Right kidney (tissue), 9 donors: ENCODE measurements at places on chromosomes 7 and 10.

DNA sequence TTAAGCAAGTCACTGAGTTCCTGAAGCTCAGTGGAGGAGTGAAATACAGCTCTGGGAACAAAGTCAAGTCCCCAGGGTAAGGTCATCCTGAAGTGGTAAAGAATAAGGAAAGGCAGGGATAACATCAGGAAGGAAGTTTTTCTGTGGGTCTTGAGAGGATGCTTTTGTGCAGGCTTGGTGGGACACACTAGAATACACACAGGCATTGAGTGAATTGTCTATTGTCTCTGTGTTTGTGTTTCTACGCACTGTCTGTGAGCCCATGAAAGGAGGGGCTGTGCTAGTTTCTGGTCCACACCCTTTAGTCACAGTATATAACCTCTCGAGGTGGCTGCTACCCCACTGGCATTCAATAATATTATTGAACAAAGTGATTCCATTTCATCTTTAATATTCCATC, 95.8 kb upstream of the ABCB5 start:
- DNase-seq, result no peak

DNA sequence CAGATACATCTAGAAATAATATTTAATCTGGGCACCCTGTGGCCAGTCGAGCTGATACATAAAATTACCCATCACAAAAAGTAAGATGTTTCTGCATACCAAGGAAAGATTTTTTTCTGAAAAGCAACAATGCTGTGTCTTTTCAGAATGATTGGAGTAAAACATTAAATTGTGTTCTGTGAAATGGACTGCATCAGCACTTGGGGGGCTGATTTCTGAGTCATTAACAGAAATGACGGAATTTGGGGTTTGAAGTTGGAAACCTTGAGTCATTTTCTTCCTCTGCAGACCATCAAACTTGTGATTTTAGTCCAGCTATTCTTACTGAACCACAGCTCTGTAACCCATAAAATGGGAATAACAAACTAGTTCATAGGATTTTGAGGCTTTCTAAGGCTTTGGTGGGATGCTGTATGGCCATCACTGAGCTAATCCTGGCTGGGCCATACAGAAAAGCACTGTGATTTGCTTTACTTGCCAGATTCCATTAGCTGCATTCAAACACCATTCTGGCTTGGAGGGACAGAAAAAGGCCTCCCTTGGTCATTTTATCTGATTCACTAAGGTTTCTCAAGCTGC, 739.4 kb upstream of the IGFBP3 start:
- no peak for DNase-seq

DNA sequence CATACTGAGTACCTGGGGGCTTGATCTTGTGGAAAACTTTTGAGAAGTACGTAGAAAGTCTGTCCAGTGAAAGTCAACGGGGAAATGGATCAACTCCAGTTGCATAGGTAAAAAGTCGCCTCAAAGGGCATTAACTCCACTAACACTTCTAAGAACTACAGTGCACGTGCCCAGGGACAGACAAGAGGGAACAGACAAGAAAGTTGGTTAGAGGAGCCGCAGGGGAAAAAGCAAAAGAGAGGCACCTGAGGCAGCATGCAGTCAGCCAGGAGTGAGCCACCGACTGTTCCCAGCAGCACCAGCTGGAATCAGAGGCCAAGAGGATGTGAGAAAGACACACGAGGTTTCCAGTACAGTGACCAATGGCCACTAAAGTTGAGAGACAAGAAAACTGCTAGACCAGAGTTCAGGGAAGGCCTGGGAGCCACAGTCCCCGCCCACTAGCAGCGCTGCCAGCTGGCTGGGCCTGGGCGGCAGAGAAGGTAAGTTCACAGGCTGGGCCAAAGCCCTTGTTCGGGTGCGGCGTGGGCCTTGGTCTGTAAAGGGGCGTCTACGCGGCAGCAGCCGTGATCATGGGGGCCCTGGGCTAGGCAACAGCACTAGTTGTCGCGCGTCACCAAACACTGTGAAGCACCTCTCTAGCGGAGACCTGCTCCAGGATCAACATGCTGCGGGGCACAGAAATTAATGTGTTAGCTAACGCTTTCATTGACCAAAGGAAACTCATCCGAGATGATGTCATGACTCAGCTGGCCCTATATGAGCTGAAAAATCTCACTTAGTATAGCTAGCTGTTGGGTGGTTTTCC, 14.0 kb downstream of the ITGB1 start:
- no peak for DNase-seq

- DNase-seq, result no peak
Observed at GRCh38 chr10:101986624-101986971, 69.4 kb downstream of the ARMH3 start.

DNA sequence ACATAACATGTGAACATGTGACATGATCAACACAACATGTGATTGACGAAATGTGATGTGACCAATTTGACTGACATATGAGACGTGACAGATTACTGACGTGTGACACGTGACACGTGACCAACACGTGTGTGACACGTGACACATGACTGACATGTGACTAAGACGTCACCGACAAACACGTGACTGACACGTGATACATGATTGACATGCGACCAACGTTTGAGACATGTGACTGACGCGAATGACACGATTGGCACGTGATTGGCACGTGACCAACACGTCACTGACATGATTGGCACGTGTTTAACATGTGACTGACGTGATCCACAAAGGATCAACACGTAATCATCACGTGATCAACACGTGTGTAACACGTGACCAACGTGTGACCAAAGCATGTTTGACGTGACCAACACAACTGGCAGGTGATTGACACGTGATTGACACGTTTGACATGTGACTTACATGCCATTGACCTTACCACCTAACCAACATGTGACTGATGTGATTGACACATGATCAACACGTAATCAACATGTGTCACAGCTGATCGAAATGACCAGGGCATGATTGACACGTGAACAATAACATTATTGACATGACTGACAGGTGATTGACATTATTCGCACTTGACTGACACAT, 23.7 kb downstream of the CRPPA start:
- no peak for DNase-seq
